ENCODE measurements at places on chromosomes 5 and 9.

DNA sequence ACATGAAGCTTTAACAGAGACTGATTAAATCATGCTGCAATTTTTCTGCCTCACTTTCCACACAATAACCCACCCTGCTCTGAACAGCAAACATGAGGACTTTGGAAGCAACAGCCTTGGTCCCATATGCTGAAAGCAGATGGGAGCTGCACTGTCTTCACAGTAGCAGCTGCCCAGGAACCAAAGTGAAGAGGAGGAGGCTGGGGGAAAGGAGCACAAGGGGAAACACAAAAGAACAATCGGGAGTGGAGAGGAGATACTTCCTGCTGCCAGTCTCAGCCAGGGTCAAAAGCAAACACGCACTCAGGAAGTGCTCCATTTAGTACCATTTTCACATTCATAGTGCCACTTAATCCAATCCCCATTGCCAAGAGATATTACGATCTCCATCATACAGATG is 183.3 kb upstream of the PUM3 start:
- DNase-seq, result no peak

- no peak for DNase-seq
Observed at GRCh38 chr5:37111426-37112382, 137.5 kb downstream of the CPLANE1 start.

DNA sequence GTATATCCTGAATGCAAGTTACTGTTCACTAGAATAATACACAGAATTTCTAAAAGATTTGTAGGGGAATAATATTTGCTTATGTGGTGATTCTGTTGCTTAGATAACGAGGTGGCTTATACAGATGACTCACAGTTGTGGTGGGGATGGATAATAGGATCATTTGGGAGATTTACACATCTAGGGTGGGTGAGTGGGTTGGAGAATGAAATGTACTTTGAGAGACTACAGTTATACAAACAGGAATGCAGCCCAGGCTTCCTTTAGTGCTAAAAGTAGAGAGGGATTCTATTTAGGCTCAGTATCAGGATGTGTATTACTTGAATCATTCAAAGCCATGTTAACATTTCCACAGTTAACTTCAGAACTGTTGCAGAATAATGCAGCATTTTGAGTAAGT is 1.8 kb downstream of the CTXN3 start:
- DNase-seq, result no peak

GRCh38 chr9:37146410-37146809 is 26.0 kb downstream of the ZCCHC7 start:
- no peak for DNase-seq

DNA sequence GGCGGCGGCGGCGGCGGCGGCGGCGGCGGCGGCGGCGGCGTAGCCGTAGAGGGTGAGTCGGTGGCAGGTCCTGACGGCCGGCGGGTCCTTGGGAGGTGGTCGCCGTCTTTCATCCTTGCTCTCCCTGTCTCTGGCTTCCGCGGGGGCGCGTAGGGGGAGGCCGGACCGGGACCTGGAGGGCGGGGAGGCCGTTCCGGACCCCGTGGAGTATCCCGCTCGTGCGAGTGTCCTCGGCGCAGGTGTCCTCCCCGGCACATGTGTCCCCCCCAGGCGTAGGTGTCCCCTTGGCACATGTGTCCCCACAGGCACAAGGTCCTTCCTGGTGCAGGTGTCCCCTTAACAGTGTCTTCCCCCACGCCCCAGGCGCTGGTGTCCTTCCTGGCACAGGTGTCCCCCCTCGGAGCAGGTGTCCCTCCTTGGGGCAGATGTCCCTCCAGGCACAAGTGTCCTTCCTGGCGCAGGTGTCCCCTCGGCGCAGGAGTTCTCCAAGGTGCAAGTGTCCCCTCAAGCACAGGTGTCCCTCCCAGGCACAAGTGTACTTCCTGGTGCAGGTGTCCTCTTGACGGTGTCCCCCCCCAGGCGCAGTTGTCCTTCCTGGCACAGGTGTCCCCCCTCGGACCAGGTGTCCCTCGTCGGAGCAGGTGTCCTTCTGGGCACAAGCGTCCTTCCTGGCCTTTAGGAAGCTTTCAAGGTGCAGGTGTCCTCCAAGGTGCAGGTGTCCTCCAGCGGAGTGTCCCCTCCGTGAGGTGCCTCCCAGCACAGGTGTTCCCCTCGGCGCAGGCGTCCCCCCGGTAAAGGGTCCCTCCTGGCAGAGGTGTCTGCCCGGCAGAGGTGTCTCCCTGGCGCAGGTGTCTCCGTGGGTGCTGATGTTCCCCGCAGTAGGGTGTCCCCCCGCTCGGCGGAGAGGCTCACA is 519 bp downstream of the EXOC3 start:
- no peak for DNase-seq

DNA sequence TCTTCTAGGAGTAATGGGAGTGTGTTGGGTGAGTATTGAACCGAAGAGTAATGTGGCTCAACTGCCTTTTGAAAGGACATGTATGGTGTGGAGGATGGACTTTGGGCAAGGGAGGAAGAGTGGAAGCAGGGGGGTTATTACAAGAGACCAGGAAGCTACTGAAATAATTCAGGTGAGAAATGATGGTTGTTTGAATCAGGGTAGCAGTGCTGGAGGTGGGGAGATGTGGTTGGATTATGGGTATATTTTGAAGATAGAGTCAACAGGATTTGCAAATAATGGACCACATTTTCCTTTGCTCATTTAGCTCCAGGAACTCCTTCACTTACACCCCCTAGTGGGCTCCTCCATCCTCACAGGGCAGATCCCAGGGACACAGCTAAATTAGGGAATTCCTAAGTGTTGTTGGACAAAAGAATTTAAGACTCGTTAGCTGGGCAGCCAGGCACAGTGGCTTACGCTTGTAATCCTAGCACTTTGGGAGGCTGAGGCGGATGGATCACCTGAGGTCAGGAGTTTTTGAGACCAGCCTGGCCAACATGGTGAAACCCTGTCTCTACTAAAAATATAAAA is 1.2 kb upstream of the SLC4A9 start:
- no peak for DNase-seq

Data from frontal cortex (tissue), 4 donors.